Effector memory CD8-positive, alpha-beta T cell (primary cell): ENCODE measurements at places on chromosomes 4 and X.

GRCh38 chr4:136150046-136150445, 1382.2 kb downstream of the PCDH18 start:
- DNase-seq: no peak

DNA sequence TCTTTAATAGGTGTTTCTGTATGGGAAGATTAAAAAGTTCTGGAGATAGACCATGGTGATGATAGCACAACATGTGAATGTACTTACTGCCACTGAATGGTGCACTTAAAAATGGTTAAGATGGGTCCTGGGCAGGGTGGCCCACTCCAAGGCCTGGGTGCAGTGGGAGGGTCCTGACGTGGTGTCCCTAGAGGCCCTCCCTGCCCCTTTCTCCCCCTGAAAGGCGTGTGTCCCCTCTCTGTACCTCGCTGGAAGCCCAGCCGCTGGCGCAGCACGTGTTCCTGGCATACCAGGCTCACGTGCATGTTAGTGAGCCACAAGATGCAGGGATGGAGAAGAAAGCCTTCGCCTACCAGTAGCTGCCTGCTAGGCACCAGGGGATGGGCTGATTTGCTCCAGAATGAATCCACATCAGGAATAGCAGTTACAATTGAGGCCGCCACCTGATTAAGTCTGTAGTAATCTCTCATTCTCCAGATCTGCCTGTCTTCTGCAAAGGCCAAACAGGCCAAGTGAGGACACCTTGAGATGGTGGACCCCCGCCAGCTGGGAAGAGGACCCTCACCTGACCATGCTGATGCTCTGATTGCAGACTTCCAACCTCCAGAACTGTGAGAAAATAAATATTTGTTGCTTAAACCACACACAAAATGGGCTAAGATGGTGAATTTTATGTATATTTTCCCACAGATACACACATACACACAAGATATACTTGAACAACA, 67.5 kb downstream of the COQ2 start:
- DNase-seq: no peak

- DNase-seq: no peak
These were observed 662.0 kb upstream of the FRG1 start for GRCh38 chr4:189278597-189279165.

DNA sequence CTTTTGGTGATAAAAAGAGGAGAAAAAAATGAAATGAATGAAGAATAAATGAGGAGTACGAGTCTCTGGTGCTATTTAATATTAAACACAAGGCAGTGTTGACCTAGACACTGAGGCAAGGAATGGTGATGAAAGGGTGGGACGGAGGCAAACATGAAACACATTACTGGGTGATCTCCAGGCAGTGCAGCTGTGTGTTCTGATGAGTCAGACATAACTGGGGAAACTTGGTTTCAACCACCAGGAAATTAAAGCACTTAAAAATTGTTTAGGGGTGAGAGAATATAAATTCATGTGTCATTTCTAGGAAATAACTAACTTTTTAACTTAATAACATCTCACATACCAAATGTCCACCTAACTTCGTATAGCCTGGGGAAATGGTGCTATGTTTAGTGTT, 19.7 kb upstream of the CXCL6 start:
- DNase-seq: no peak

DNA sequence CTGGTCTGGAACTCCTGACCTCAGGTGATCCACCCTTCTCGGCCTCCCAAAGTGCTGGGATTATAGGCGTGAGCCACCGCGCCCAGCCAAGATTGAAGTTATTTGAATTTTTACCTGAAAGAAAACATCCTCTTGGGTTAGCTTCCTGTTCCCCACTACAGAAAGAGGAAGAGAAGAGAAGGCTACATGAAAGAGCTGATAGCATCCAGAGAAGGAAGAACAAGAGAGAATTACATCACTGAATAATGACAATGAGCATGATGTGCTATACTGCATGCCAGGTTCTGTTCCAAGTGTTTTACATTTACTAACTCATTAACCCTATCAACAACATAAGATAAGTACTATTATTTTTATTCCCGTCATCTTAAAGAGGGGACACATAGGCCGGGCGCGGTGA, 11.5 kb upstream of the TBC1D1 start:
- no peak for DNase-seq

GRCh38 chr4:113433116-113433515, 328.4 kb downstream of the CAMK2D start:
- no peak for DNase-seq

DNA sequence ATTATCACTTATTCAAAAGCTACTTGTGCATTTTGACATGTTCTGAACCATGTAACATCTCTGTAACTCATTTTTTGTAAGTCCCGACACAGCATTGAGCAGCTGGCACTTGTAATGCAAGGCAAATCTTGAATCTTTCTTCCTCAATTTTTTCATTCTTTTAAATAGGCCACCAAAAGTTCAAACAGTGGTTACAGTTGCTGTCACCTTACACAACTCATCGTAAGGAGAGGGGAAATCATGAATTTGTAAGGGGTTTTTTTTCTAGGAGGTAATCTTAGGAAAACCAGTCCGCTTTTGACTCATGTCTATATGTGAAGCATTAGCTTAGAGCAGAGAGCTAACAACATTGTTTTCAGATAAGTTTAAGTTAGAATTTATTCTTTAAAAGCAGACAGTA, 124.5 kb downstream of the PDLIM5 start:
- no peak for DNase-seq

DNA sequence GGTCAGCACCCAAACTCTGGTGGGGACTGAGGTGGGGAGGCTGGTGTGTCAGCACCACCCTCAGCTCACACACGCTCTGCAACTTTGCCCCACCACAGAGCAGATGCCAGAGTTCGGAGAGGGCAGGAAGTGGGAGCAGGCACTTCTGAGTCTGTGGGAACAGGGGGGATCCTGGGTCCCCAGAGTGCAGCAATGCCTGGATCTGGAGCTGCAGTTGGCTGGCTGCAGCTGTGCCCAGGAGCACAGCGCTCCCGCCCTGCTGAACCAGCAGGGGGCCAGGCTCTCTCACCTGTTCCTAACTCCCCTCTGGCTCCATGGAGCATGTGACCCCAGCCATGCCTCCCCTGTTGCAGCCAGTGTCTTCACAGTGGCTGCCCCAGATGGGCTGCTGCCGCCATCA, 252.4 kb downstream of the SPOCK3 start:
- DNase-seq: no peak

- DNase-seq: no peak
These were observed 4.5 kb upstream of the PLCXD1 start for GRCh38 chrX:276581-277201.

DNA sequence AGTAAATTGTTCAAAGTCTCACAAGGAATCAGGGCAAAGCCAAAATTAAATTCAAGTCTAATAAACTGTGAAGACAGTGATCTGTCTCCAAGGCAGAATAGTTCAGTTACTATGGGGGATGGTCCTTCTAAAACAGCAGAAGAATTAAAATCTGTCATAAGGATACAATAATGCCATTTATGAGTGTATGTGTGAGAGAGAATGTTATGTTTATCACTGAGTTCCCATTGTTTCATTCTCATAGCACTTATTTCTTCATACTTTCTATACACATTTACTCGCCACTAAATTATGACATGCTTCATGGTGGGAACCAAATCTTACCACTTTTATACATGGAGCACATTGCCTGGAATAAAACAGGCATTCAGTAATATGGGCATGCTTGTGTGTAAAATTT, 102.5 kb downstream of the AMMECR1 start:
- DNase-seq: no peak

GRCh38 chrX:112678831-112679230, 907 bp downstream of the LHFPL1 start:
- no peak for DNase-seq

- DNase-seq: peak; percentile 28
These were observed 39.6 kb downstream of the CLCN3 start for GRCh38 chr4:169659716-169660670.

DNA sequence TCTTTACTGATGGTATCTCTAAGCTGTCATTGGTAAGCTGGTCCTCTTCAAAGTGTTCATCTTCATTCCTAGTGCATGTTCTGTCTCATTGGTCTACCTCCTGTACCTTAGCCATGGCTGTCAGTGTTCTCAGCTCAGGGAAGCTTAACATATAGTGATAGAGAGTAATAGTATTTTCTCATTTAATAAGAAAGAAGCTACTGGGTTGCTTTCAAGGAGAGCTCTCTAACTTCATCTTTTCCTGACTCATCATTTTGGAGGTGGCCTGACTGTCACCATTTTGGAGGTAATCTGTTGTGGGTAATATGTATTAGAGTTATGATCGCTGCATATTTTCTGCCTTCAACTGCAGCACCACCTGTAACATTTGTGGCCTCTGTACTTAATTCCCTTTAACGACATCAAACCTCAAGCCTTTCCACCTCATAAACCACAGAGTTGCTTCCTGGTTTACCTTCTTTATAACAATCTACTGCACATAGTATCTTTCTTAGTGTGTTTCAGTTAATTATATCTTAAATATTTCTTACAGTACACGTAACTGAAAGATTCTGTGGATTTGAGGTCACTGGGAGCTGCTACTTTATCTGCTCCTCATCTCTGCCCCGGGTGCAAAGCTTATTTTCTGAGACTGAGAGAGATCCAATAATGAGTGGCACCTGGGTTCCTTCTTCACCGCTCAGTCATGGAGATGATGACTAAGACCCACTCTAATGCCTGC, 474.0 kb upstream of the TECRL start:
- no peak for DNase-seq

GRCh38 chr4:101458914-101459313, 111.6 kb upstream of the PPP3CA start:
- no peak for DNase-seq

DNA sequence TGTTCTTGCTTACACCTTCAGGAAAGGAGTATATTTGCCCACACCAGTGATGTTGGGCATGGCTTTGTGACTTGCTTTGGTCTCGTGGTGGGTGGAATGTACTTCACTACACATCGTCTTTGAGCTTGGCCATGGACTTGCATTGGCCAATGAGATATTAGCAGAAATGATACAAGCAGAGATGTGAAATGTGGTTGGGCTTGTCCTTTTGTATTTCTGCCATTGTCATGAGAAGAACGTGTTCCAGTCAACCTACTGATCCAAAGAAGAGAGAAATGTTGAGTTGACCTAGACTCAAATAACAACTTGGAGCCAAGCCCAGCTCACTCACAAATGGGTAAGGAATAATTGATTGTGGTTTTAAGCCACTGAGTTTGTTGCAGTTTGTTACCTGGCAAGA, 138.4 kb upstream of the ARX start:
- no peak for DNase-seq

DNA sequence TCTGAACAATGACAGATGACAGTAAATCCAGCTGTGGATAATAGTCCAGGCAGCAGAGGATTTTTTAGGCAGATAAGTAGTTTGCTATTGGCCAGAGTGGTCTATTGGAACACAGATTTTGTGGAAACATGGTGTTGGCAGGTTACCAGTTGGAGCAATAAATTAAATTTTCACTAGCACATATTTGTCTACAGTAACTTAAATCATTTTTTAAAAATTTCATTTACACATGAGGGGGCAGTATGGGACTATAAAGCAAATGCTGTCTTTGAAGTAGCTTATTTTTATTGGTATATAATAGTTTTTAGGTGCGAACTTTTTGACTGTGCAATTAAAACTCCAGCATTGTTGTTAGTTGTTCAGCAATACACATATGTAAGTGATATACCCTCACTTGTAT, 289.8 kb downstream of the ARHGAP10 start:
- no peak for DNase-seq

- DNase-seq: no peak
These were observed 904.8 kb downstream of the PDHA2 start for GRCh38 chr4:96744676-96745075.

- DNase-seq: no peak
These were observed 21.3 kb upstream of the SULT1B1 start for GRCh38 chr4:69781458-69782418.

GRCh38 chrX:45554736-45555135, 354.1 kb upstream of the DIPK2B start:
- DNase-seq: no peak

DNA sequence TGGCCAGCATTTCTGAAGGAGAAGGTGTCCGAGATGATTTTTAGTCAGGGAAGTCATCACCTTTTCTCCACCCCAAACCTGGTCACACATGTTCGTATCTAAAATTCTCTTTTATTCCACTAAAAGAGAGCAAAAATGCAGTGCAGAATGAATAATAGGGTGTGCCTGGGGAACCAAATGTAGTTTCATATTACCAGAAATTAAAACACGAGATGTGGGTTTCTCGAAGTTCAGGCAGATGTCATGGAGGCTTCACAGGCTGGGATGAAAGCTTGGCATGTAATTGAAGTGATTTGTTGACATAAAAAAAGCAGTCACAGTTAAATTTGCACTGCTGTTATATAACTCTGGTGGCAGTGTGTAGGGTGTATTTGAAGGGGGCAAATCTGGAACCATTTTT, 165.5 kb upstream of the PDE5A start:
- no peak for DNase-seq

GRCh38 chr4:16045687-16046086, 38.1 kb downstream of the PROM1 start:
- DNase-seq: no peak

DNA sequence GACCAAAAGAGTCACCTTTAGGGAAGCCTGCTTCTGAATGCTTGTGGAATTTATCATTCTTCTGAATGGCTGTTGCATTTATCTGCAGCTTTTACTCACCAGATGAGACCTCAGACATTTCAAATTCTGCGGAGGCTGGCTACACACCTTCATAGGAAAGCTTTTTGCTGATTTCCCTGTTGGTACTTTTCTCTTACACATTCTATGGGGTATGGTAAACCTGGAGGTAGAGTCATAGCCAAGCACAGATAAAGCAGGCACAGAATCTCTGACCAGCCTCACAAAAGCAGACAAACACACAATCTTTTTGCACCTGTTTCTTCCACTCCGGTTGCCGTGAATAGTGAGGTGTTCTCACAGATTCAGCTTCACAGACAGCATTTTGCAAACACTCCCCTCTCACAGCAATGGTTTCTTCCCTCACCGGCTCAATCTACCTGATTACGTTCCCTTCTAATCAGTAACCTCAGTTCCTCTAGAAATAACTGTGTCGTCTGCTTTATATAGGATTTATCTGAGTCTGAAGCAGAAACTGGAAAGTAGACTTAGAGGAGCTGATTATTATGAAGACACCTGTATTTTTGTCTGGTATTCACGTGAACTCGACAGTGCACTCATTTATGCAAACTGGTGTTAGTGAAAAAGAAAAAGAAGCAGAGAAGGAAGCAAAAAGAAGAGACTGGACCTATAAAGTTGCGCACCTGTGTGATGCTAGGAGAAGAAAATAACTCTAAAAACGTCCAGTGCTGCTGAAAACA, 83.1 kb downstream of the DMD start:
- no peak for DNase-seq

DNA sequence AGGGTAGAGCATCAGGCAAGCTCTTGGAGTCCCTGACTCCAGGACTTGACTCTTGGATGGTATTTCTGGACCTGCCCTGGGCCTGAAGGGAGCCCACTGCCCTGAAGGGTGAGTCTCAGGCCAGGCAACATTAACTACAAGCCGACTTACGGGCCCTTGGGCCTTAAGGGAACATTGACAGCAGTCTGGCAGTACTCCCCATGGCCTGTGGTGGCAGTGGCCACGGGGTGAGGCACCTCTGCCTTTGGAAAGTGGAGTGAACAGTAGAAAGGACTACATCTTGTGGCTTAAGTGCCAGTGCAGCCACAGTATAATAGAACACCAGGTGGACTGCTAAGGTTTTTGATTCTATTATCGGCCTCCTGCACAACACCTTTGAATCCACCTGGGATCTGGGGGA, 36.3 kb downstream of the SH3BGRL start:
- DNase-seq: no peak
